ENCODE measurements at places on chromosomes 6 and 20.

GRCh38 chr20:18647777-18648176 is 59.9 kb downstream of the DTD1 start:
- no peak for DNase-seq

DNA sequence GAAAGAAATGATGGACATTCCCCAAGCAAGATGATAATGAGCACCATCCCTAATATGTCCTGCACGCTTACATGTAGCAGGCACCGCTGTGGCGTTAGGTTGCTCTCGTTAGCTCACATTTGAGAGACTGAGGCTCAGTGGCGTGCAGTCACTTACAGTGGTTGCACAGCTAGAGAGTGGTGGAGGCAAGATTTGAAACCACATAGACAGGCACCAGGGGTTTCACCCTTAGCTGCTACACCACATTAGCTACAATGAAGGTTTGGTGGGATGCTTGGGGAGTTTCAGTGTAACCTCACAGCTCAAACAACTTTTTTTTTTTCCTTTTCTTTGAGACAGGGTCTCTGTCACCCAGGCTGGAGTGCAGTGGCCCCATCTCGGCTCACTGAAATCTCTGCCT is 3.7 kb downstream of the COX4I2 start:
- DNase-seq, result no peak

DNA sequence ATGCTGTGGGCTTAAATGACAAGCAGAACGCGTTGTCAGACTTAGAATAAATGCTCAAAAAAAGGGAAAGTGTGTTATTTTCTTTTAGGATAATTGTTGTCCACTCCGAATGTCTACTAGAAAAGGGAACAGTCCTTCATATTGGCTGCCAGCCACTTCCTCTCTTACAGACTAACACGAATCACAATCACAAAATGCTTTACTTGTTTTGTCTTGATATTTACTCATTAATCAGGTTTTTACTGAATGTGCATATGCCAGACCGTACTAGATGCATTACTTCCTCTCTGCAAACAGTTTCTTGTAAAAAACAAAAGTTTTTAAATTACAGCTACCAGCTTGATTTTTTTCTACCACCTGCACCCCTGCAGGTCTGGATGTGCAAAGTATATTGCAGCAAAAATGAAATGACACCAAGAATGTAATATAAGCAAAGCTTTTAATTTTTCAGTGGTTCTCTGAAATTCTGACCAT is 821 bp downstream of the DHX35 start:
- no peak for DNase-seq

DNA sequence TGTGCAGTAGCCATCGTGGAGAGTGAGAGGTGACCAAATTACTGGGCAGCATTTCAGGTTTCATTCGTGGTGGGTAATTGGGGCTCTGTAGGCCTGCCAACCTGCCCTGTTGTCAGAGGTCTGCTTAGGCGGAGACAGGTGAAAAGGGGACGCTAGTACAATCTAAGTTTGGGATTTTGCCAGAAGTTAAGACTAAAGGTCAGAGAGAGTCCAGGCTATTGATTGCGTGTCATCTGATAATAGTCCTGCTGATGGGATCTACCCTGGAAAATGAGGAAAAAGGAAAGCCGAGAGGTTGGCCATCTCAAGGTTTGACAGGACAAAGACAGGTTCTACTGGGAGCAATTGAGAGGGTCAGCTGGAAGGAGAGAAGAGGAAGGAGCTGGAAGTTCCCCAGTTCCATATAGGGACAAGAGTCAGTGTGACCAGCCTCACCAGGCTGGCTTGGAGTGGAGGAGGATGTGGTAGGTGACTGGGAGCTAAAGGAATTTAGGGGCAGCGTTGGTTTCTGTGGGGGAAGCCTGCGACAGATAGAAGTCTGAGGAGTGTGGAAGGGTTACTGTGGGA is 10.9 kb downstream of the ARFGEF2 start:
- no peak for DNase-seq
